ENCODE measurements at places on chromosomes 2 and 18.
A peak's percentile ranks its signal among the peaks of the same experiment; 100 is the strongest.

- peak; percentile 70 for DNase-seq
These were observed 5.0 kb downstream of the SFTPB start for GRCh38 chr2:85662899-85663593.

DNA sequence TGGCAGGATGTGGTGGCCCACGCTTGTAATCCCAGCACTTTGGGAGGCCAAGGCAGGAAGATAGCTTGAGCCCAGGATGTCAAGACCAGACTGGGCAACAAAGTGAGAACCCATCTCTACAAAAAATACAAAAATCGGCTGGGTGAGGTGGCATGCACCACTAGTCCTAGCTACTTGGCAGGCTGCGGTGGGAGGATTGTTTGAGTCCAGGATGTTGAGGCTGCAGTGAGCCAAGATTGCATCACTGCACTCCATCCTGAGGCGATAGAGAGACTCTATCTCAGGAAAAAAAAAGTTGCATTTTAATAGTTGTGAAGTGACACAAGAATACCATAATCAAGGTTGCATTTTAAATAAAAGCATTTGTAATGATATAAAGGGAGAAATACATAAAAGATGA is 124.1 kb upstream of the SLC38A11 start:
- DNase-seq: no peak

DNA sequence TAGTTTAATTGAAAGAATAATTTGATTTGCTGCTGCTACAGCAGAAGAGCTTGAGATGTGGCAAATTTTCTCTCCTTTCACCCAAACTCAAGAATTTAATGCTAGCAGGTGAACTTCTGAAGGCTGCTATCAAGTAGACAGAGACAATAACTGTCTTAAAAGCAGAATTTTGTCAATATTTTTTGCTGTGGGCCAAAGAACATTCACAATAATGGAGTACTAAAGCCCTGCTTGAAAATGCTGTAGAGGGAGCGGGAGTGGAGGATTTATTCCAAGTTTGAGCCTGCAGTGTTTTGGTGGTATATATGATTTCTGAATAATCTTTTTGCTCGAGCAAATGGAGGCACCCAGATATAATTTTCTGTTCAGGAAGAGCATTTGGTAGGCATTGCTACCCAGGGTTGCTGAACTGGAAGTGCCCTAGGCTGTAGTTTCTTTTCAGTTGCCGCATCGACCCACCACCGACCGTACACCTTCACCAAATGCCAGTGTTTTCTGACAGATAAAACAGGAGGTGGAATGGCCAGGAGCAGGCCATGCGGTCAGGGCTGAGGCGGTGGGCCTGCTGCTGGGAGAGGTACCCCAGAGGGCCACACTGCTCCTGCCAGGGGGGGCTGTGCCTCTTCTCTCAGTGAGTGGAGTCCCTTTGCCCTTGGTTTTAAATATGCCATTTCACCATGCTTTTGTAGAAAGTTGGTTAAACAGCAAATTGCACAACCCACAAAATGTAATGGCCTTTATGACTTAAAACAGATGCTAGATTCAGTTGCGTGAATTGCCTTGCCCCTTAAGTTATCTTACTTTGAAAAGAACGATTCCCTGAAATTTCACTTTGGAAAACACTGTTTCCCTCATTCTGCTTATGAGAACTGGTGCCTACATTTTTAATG is 36.4 kb downstream of the TSHZ1 start:
- peak; percentile 54 for DNase-seq

- DNase-seq: no peak
These were observed 476 bp downstream of the STRN start for GRCh38 chr2:36965751-36966369.

DNA sequence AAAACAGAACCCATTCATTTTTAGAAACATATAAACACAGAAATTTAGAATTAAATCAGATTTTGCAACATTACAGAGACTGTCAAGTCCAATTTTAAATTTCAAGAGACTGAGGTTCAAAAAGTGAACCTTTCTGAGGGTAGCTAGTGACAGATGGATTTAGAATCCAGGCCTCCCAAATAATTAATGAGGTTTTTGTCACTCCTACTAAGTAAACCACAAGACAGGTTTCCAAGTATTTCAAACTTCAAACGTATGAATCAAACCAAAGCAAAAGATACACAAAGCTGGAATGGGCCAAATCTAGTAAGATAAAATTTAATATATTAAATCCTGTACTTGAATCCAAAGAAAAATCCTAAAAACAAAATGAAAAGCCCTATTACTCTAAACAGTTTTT is 25.3 kb downstream of the PPP4R3B start:
- DNase-seq: no peak

DNA sequence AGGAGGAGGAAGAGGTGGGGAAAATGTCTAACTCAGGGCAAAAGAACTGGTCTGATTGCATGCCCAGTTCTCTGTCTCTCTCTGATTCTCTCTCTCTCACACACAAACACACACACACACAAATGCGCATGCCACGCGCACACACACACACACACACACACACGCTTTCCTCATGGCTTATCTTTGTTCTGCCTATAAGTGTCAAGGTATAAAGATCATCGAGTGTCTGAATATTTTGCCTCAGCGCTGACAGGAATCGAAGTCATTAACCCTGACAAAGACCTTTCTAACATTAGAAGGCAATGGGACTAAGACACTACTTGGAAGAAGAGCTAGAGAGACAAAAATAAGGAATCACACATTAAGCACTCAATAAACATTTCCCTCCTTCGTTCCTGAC is 497.1 kb upstream of the KLHL29 start:
- no peak for DNase-seq

DNA sequence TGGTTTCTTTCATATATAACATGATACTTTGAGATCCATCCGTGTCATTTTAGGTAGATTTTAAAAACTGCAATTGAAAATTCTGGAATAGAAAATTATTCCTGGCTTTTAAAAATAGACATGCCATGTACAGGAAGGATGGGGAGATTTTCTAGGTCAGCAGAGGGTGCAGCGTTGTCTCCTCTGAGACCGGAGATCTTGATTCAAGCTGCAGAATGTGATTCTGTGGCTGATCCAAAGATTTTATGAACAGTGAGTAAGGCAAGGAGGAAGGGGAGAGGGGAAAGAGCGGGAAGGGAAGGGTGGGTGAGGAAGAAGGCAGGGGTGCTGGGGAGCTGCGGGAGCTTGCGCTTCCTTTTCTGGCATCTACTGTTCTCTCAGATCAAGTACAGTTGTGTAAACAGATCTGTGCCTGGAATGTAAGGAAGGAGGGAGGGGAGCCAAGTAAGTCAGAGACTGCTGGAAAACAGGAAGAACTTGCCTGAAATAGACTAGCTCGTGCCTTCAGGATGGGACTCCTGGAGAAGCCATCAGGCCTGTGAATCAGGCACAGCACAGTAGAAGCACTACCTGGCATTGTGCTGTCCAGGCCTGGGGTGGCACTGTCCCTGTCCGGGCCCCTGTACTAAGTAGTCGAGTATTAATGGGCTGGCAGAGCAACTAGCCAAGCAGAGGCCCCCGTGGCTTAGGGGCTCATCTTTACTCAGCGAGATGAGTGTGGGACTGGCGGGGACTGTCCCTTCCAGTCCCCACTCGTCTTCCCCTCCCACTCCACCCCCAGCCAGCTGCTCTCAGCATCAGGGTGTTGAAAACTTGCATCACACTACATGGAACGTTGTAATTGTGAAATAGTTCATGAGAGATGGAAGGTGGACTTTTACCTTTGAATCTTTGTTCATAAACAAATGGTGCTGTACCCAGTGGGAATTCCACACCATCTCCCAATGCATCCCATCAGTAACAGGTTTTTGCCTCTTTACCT is 163.5 kb downstream of the UXS1 start:
- peak; percentile 93 for DNase-seq

DNA sequence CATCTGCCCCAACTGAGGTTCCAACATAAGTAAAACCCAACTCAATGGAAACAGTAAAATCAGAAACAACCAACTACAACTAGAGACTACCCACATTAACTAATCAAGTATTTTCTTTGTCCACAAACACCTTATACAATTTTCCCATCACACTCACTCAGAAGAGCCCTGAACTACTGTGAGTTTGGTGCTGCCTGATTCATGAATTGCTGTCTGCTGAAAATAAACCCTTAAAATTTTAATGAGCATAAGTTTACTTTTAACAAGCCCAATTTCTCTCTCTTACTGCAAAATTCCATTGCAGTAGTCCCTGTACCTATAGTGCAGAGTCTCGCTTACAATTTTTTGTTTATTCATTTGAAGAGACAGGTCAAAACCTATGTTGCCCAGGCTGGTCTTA is 203.9 kb downstream of the NBAS start:
- no peak for DNase-seq

- no peak for DNase-seq
These were observed 24.1 kb upstream of the FZD7 start for GRCh38 chr2:202009581-202009980.

GRCh38 chr2:36695746-36696415 is 626 bp upstream of the VIT start:
- peak; percentile 62 for DNase-seq

DNA sequence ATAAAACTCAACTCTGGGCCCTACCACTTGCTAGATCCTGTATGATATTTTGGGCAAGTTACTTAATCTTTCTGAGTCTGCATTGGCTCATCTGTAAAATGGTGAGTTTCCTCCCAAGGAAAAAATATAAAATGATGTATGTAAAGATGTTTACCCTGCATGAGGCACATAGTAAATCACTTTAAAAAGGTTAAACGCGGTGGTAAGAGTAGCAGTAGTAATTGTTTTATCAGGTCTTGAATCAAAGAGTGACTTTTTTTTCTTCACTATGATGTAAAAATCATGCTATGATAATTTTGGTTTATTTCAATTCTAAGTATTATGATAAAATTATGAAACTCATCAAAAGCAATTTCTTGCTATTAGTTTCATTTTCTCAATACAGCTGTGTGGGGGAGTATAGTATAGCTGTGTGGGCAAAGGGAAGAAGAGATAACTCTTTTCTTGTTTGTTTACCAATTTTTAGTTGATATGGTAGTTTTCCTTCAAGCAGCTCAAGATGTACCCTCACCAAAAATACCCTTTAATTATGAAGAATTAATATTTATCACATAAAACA is 10.7 kb downstream of the ARHGAP15 start:
- DNase-seq: no peak

- peak; percentile 45 for DNase-seq
These were observed 385.2 kb downstream of the TNS1 start for GRCh38 chr2:217617616-217618022.

DNA sequence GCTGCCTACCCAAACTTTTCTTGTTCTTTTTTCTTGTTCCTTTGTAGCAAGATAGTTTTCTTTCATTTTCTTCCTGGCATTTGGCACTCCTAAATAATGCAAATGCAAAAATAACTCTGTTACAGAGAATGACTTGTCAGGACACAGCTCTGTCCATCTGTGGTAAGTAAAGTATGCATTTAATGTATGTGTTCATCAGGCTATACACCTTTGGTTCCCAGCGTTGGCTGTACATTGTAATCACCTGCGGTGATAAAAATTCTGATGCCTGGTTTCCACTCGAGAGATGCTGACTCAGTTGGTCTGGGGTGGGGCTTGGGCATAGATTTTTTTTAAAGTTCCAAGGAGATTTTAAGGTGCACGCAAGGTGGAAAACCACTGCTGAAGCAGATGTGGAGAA is at the start of gene SERPINB13:
SERPINB13 (plus strand) TSS at position 378 of the 400 bp plus-strand sequence. CDS start 1,325 bp downstream, outside the sequence.
- DNase-seq: no peak

DNA sequence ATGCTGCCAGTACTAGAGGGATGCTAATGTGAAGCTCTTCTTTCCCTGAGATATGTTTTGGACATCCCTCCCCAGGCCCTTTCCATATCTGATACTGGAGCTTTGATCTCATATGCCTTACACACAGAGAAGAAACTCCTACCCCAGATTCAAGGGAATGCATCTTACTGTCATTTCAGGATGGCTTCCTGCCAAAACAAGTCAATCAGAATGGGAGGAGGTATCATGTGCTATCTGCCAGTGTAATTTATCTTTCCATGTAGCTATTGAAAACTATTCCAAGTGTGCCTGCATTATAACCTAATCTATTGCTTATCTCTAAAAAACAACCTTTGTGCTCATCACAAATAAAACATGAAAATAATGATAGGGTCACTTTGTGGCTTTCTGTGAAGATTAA is 269.9 kb upstream of the SETBP1 start:
- DNase-seq: no peak

- no peak for DNase-seq
These were observed 44.9 kb upstream of the SNTG2 start for GRCh38 chr2:905833-906140.

DNA sequence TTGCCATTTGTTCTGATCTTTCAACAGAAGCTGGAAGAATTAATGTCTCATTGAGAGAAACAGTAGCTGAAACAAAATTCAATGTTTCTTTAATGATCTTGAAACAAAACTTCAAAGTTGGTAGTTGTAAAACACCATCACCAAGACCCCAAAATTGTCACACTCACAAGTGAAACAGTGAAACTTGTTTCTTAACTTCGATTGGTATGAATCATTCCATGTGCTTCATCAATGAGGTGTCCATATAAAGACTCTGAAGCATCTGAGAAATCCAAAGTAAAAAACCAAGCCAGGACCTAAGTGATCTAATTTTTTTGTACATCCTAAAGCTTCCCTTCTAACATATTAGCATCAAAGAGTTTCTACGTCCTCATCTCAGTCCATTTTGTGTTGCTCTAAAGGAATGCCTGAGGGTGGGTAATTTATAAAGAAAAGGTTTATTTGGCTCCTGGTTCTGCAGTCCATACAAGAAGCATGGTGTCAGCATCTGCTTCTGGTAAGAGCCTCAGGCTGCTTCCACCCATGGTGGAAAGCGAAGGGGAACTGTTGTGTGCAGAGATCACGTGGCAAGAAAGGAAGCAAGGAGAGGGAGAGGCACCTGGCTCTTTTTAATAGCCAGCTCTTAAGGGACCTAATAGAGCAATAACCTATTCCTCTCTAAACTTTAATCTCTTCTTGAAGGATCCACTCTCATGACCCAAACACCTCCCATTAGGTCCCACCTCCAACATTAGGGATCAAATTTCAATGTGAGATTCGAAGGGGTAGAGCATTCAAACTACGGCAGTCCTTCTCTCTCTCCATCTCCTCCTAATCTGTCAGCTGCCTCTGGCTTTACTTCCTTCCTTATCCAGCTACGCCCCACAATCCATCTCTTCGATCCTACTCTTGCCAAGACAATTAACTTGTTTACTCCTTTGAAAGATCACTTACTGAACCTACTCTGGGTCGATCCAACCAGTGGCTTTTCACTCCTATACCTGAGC is 20.7 kb upstream of the TLK1 start:
- no peak for DNase-seq

- peak; percentile 79 for DNase-seq
These were observed 218.4 kb downstream of the CDH20 start for GRCh38 chr18:61551586-61551985.

- peak; percentile 82 for DNase-seq
These were observed 70.3 kb upstream of the ZSWIM2 start for GRCh38 chr2:186919296-186919695.

All from fibroblast of skin of abdomen (primary cell).